CD4-positive, alpha-beta T cell treated with Interleukin-12 subunit alpha and Interleukin-12 subunit beta, for 1 hour (primary cell): ENCODE measurements at places on chromosomes 3 and 15.

- no peak for DNase-seq
Observed at GRCh38 chr3:20622304-20622703, 436.3 kb upstream of the SGO1 start.

- no peak for DNase-seq
Observed at GRCh38 chr15:32830241-32830640, 112.4 kb downstream of the GREM1 start.

- DNase-seq = no peak
Observed at GRCh38 chr3:34284959-34285826, 486.8 kb downstream of the PDCD6IP start.

DNA sequence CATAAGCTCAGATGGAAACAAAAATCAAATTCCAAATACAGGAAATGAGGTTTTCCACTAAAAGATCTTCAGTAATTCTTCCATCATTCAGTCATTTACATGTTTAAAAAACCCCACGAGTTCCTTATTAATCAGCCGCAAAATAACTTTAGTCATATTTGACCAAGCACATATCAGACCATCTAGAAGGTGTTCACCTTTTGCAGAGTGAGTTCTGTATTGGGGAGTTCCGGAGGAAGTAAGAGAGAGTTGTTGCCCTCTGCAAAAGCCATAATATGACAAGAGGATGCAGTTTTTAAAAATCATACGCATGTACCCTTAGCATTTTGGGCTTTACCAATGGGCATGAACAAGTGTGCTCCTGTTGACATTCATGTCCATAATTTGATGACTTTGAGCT, 61.6 kb downstream of the CCR1 start:
- no peak for DNase-seq

DNA sequence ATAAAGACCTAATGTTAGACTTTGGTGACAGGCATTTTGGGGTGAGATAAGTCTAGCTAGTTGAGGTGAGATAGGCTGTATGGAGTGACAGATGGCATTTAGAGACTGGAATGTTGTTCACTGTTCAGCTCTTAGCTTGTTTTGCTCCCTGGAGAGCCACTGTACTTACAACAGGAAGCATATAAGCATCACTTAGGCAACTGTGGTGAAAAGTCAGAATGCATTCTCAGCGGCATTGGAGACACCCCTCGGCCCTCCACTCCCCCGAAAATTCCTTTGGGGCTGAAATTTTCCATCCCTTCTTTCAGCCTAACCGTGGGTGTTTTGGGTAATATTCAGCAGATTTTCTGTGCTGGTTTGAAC, 73.4 kb downstream of the SLCO3A1 start:
- no peak for DNase-seq

DNA sequence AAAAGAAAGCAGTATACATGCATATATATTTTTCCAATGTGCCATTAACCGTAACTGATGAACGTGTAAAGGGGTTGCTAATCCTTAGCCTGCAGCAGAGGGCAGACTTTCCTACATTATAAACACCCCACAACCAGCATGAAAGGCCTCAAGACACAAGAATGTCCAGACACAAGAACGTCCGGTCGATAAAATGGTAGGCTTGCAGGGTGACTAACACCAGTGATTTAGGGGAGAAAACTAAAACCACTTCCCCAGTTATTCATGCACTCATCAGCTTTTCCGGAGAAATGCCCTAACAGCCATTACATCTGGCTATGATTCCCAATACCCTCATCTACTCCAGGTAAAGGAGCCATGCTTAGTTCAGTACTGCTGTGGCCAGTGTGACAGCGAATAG, 57.4 kb downstream of the LRTM1 start:
- no peak for DNase-seq

DNA sequence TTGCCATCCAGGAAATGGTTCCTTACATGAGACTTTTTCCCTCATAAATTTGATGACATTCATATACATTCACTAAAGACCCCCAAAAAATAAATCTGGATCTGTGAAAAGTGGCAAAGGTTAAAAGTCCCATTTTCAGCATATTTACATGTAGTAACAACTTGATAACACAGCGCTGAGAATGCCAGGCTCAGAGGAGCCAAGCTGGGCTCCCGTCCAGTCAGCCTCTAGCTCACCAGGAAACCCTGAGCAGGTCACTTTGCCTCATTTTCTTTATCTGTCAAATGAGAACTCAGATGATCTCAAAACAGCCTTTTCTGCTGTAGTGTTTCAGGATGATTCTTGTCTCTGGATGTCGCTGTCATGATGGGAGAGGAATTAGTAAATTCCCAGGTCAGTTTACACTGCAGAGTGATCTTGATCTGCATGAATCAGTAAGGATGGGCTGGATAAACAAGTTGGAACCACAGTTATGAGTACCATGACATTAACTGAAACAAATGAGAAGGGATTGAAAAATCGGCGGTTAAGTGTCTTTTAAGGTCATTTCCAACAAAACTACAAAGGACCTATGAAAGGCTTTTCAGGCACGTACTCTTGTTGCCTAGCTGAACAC, 82.8 kb downstream of the PPARG start:
- DNase-seq = no peak
